Activated CD4-positive, alpha-beta T cell treated with anti-CD3 and anti-CD28 coated beads, Interleukin-2, amount 50 U/mL, for 24 hours (primary cell): ENCODE measurements at places on chromosomes 5 and 9.
A peak's percentile ranks its signal among the peaks of the same experiment; 100 is the strongest.

GRCh38 chr5:16464231-16464630 is 1.4 kb downstream of the ZNF622 start:
- no peak for DNase-seq

GRCh38 chr5:145499483-145499882 is 335.7 kb downstream of the PRELID2 start:
- DNase-seq: no peak

DNA sequence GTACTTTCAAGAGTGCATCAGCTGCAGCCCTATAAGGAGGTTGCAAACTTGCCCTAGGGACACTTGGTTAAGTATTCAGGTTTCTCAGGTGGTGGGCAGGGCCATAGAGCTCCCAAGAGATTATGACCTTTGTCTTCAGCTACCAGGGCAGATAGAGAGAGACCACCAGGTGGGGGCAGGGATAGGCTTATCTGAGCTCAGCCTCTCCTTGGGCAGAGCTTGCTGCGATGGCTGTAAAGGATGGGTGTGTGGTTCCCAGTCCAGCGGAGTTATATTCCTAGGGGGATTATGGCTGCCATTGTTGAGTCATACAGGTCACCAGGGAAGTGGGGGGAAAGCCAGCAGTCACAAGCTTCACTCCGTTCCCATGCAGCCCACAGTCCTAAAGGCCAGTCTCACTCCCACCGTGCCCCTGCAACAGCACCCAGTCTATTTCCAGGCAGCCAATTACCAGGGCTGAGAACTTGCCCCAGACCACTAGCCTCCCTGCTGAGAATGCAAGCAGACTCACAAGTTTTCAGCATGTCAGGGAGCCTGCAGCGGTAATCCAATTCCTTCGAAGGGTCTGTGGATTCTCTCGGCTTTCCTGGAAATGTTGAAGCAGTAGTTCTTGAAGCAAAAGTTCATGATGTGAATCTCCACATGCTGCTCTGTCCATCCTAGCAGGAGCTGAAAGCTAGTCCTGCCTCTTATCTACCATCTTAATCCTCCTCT is 151.5 kb downstream of the SLC12A2 start:
- DNase-seq: no peak

GRCh38 chr9:134214766-134215419 is 50.5 kb upstream of the RNU6ATAC start:
- DNase-seq: no peak

DNA sequence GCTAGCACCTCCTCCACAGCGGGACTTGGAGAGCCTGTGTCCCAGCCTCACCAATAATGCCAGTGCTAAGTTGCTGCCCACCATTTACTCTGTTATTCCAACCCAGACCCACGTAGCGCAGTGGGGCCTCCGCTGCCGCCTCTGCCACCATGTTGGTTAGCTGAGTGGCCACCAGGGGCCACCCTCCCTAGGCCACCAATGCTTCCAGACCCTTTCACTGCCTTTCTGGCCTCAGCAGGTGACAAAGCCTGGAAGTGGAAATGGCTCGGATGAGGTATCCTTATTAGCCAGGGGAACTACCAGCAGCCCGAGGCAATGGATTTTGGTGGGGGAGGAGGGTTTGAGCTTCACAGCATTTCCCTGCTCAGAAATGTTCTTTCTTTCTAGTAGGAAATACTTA is 110.1 kb downstream of the OSTF1 start:
- no peak for DNase-seq

DNA sequence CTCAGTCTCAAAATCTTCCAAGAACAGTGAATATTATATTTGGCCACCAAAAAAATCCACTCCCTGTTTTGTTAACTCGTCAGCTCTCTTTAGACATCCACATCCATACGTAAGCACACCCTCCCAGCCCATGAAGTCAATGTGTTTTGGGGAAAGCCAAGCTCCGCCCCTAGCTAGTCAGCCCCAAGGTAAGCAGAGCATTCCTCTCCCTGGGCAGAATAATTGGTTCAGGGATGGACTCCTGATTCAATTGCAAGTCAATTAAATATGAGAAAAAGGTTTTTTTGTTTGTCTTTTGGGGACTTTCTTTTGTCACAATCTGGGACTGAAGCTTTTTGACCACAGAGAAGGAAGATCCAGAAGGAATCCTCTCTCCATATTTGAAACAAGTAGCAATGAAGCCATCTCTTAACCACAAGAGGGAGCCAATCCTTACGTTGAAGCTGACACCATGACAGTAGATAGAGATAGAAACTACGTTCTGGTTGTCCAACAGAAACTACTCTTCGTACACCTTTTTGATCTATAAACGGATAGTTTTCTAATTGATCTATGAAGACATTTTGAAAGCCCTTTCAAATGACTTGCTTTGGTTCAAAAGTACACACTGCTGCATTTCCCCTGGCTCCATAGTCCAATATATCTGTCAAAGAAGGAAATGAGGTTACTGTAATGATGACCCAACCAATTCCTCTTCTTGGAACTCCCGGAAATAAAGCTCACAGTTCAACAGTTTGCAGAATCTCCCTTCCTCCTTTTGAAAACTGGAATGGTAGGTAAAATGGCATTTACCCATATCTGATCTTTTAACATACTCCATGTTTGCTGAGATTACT is 166.4 kb downstream of the TLE1 start:
- DNase-seq: no peak

- no peak for DNase-seq
Measured at GRCh38 chr9:95383845-95384244, 66.3 kb upstream of the FANCC start.

GRCh38 chr9:97365634-97366033 is 46.3 kb upstream of the TDRD7 start:
- DNase-seq: no peak

DNA sequence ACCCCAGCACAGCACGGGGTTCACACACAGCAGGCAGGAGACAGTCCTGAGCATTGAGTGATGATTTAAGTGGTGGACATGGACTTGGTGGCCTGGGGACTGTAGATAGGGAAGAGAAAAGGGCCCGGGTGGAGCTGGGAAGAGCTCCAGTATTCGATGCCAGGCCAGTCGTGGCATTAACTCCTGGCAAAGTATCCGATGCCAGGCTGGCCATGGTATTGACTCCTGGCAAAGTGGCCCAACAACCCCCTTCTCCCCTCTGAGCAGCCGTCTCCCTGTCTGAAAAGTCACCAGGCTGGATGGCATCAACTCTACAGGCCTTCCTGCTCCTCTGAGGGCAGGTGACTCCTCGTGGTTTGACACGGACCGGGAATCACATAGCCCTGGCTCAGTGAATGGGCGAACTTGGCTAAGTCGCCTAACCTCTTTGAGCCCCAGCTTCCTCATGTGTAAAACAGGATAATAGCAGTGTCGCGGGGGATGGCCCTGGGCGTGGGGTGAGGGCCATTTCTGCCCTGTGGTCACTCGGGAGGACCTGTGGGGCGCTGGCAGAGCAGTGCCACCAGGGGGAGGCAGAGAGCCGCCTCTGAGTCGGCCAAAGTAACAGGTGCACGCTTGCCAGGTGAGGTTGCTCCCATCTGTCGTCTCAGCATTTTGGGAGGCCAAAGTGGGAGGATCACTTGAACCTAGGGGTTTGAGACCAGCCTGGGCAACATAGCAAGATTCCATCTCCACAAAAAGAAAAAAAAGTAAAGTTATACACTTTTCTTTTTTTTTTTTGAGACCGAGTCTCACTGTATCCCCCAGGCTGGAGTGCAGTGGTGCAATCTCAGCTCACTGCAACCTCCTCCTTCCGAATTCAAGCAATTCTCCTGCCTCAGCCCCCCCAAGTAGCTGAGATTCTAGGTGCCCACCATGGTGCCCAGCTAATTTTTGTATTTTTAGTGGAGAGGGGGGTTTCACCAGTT is 5.7 kb upstream of the SEC16A start:
- DNase-seq: peak; percentile 72

DNA sequence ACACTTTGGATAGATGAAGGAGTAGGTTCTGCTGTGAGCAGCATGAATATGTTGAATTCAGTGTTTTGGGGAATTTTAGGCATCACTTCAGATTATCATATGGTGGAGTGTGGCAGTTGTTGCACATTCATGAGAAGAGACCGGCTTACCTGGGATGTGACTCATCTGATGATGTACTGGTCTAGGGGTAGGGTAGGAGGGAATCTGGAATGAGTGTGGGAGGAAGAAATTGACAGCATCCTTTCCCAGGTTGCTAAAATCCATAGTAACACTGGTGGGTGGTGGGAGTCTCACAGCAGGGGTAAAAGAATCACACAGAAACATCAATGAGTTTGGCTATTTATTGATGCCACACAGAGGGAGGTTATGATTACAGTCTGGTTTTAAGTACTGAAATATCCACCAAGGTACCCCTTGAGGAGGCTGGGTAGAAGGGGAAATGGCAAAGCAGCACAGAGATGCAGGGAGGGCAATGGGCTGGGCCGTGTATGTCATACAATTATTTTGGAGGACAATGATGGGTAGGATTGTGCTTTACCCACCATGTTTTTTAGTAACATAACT is 82.5 kb downstream of the TARS1 start:
- DNase-seq: no peak

DNA sequence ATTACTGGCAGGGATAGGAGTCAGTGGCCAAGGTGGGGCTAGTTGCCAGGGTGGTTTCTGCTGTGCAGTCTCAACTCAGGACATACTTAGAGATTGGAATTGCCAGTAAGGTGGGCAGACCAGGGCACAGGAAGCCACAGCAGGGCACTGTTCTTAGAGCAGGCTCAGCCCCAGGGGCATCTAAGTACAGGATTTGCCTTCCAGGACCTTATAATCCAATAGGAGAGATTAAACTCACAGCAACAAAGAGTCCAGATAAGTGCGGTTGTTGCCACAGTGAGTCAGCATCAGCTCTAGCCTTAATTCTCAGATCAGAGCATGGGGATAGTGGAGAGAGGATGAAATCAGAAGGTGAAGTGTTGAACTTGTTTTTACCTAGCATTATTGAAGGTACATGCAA is 265.8 kb upstream of the TRPC7 start:
- no peak for DNase-seq

GRCh38 chr9:34457266-34458012 is 931 bp downstream of the FAM219A start:
- DNase-seq: no peak

- no peak for DNase-seq
Measured at GRCh38 chr9:83433846-83434245, 104.4 kb downstream of the FRMD3 start.

- DNase-seq: peak; percentile 9
Measured at GRCh38 chr9:111483439-111483857, 735 bp downstream of the ECPAS start.

DNA sequence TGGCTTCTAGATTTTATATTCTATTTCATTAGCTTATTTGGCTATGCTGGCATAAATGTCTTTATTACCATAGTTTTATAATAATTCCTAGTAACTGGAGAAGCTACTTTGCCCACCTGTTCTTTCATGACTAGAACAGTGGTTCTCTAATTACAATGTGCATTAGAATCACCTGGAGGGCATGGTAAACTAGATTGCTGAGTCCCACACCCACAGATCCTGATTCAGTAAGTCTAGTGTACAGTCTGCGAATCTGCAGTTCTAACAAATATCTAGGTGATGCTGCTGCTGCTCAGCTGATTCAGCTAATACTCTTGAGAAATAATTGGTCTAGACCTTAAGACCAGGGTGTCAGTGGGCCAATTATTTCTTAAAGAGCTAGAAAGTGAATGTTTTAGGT is 35.5 kb downstream of the RNF38 start:
- DNase-seq: no peak

- DNase-seq: no peak
Measured at GRCh38 chr5:178238711-178239592, 6.3 kb upstream of the PHYKPL start.

DNA sequence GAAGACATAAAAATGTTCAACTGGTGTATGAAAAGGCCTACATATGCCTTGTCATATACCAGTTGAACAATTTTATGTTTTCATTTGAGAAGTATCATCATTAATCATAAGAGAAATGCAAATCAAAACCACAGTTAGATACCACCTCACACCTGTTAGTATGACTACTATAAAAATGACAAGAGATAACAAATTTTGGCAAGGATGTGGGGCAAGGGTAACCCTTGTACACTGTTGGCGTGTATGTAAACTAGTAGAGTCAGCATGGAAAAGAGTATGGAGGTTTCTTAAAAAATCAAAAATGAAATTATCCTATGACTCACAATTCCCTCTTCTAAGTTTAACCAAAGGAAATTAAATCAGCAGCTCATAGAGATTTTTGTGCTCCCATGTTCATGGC is 250.4 kb upstream of the ST8SIA4 start:
- DNase-seq: no peak

GRCh38 chr5:86879086-86879485 is 261.3 kb downstream of the COX7C start:
- DNase-seq: no peak

DNA sequence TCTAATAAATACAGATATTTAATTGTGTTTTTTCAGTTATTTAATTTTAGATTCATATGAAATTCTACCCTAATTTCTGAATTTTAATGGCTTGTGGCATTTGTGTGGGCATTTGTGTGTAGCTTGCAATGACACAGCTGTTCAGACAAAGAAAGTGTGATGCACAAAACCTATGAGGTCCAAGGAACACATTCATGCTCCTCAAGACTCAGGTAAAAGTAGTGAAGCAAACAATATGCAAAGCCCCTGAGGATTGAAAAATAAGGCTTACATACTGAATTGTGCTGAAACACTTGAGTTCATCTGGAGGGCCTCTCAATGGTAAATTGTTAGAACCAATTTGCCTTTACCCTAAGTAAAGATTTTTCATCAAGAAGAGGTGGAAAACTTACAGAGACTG is 28.1 kb downstream of the IL7R start:
- no peak for DNase-seq

- no peak for DNase-seq
Measured at GRCh38 chr9:129891569-129891968, 56.3 kb downstream of the USP20 start.
